BJ (cell line): ENCODE measurements at places on chromosomes 6 and 20.

GRCh38 chr6:136586295-136586694, 36.1 kb upstream of the MAP7 start:
- no peak for DNase-seq

DNA sequence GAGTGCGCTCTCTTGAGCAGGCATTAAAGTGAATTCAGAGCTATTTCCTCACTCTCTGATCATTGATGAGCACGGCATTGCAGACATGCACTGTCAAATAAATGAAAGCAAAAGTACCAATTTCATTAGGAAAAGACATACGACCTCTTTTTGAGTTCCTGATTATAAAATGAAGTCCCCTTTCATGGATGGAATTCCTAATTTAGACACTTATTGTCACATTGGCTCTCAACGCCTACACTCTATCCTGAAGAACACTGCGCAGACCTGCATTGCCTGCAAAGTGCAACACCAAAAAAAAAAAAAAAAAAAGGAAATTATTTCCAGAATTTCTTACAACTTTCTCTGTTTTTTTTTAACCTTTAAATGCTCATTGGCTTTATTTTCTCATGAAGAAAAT, 1.6 kb downstream of the ADGRB3 start:
- DNase-seq: no peak

DNA sequence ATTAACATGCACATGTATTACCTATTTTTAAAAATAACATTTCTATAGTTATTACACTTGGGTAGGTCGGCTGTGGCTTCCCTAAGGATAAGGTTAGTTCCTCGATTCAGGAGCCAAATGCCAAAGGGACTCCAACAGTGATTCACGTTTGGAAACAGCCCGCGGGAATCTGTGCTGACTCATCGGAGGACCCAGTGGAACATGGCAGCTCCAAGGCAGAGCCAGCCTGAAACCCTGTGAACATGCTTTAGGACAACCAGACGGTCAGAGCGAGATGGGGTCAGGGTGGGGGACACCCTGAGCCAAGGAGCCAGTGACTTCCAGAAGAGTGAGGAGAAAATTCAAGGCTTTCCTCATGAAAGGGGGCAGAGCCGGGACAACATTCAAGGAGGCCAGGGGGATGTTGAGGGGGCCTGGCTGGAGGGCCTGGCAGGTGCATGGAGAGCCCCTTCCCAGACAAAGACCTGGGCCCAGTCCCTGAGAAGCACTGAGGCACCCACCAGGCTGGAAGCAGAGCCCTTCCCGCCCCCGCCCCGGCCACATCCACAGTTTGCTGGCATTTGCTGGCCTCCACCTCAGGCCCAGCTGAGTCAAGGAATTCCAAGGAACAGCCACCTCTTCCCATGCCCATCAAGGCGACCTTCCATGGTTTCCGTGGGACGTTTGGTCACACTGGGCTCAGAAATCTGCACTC, 133.2 kb downstream of the SNX5 start:
- DNase-seq: no peak

DNA sequence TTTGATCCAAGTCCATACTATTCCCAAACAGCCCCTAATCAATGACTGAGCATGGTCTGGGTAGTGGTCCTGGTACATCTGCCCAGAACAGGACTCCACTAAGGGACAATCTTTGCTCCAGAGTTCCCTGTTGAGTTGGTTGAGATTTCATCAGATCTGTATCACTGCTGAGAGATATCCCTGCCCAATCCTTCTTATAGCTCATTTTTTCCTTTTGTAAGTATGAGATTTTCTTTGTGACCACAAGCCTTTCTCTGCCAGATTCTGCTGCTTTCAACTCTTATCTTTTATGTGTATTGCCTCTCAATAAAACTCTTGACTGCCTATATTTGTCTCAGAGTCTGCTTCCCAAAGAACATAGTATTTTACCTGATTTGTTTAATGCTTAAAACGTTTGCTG, 46.2 kb upstream of the LAMA2 start:
- DNase-seq: no peak

DNA sequence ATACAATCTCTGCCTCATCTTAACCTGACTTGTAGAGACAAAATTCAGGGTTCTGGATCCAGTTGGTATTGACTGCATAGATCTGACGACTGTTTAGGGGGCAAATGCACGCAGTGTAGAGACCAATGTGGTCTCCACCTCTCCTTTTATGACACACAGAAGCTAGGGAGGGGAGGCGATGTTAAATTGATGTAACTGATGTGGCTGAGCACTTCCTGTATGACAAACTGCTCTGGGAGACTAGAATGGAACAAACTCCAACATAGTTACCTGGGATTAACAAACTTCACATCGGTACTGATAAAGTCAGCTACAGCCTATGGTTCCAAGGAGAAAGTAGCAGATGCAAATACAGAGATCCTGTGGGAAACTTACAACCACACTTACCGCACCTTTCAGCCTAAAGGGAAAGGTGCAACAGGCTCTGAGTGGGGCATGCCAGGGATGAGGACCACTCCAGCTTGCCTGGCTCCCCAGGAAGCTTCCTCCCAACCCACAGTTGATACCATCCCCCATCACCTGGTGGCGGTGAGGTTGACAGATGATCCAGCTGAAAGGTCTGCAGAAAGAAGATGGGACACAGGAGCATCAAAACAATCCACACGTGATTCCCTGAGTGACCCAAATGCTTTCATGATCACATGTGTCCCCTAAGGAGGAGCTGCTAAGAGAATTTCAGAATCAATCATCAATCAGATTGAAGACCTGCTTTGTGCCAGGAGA, 60.6 kb upstream of the MRPS10 start:
- no peak for DNase-seq

DNA sequence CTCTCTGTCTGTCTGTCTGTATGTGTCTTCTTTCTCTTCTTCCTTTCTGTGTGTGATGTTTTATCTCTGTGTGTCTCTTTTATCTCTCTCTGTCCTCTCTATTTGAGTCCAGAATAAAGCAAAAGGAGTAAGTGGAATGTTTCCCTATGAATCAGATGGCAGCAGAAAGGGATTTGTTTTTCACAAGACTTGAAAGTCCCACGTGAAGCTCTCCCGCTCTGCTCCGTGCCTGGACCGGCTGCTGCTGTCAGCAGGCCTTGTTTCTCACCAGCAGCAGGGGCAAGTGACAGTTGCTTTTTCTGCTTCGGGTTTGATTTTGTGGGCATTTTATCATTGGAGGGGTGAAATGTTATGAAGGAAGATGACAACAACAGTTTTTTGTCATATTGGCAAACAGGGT, 212.7 kb downstream of the PACRG start:
- no peak for DNase-seq

DNA sequence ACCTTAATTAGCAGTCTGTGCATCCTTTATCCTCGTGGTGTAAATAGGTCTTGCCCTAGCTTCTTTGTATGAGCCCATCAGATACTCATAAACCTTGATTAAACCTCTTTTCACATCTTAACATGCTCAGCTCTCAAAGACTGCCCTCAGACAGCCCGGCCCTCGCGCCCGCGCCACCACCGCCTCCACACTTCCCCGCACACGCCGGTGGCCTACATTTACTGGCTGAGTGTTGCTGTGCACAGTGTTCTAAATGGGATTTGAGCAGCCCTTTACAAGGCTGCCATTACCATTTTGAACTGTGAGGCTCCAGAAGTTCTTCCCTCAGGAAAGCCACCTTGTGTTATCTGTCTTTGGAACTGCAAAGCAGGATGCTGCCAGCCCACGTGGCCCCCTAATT, 63.0 kb upstream of the INSM1 start:
- DNase-seq: no peak
